ENCODE measurements at places on chromosomes 1 and 21.

- no peak for DNase-seq
These were observed 99.0 kb upstream of the RAB4A start for GRCh38 chr1:229171934-229172333.

GRCh38 chr1:43812579-43812978 lies 105.2 kb downstream of the ST3GAL3 start:
- DNase-seq: no peak

DNA sequence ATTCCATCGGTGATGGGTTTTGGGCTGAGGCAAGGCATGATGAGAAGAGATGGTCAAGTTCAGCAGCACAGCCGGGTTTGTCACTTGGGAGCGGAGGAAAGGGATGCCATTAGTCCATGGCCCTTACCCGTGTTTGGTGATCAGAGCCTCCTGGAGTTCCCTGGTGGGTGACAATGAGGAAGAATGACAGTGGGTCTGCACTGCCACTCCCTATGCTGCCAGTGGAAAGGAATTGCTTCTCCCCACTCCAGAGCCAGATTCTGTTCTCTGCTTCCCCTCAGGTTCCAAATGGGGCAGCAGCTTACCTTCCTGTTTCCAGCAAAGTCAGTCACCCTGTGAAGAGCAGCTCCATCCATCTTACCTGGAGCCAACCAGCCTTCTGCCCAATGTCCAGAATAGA lies 393.1 kb downstream of the PTPRU start:
- no peak for DNase-seq

DNA sequence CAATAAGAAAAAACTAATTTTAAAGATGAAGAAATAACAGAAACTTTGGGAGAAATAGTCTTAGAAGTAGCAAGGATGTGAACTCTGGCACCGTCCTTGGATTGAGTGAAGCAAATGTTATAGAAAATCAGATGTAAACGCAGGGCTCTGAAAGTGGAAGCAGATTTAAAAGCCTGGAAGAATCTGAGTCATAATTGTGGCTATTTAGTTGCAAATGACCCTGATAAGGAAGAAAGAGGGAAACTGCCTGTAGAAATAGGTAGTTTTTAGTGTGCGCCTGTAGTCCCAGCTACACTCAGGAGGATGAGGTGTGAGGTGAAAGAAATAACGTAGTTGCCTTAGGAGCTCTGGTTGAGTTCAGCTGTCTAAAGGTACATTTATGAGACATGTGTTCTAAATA lies 101.0 kb downstream of the NGF start:
- DNase-seq: no peak

DNA sequence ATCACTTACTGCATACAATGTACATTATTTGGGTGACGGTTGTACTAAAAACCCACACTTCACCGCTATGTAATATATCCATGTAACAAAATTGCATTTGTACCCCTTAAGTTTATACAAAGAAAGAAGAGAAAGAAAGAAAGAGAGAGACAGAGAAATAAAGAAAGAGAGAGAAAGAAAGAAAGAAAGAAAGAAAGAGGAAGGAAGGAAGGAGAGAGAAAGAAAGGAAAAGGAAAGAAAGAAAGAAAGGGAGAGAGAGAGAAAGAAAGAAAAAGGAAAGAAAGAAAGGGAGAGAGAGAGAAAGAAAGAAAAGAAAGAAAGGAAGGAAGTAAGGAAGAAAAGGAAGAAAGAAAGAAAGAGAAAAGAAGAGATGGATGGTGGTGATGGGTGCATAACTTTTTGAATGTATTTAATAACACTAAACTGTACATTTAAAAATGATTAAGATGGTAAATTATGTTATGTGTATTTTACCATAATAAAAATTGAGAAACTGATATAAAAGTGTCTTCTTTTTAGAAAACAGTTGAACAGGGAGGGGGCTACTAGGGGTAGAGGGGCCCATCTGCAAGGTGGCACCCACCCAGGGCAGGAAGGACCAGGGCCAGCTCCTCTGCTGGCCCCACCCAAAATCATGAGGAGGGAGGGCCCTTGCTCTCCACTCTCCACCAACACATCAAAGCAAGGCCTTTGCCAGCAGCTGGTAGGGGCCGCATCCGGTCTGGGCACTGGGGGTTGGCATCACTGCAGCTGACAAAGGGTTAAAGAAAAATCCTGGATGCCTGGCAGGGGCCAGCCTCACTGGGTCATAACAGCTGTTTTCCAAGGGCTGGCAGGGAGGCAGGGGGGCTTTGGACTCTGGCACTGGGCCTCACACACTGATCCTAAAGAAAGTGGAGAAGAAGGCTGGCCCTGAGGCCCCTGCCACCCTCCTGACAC lies 153.9 kb upstream of the EDN2 start:
- no peak for DNase-seq

- DNase-seq: no peak
These were observed 100.7 kb upstream of the ATP1B1 start for GRCh38 chr1:169005776-169006175.

DNA sequence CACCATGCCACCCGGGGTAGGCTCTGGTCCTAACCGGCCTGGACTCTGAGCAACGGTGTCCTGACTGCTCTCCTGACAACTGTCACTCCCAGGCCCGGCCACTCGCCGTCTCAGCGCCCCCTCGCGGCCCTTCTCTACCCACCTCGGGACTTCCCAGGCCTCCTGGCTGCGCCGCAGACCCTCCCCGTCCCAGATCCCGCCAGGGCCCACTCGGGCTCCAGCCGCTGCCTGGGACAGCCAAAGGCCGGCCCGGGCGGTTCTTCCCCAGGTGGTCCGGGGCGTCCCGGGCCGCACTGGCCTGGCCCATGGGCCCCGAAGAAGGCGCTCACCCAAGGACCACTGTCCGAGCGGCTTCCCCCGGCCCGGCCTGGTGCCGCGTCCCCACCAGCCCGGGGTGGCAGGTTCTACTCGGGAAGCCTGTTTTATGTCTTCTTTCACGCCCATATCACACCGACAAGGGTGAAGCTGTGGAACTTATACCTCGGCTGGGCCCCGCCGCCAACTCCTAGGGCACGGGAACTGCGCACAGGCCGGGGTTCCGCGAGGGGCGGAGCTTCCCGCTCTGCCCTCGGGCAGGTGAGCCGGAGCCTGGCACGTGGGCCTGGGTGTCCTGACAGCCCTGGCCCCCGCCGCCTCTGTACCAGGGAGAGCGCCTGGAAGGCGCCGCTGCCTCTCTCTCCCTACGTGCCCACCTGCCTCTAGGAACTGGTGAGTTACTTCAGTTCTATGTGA lies 138.3 kb downstream of the TTLL7 start:
- DNase-seq: peak; percentile 80

DNA sequence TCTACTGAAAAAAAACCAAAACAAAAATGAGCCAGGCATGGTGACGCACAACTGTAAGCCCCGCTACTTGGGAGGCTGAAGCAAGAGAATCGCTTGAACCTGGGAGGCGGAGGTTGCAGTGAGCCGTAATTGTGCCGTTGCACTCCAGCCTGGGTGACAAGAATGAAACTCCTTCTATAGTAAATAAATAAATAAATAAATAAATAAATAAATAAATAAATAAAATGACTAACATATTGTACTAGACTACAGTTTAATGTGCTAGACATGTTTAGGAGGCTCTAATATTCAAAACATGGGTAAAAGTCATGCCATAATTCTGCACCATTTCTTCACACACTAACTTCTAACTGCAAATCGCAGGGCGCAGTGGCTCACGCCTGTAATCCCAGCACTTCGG lies 33.3 kb upstream of the ERO1B start:
- no peak for DNase-seq

DNA sequence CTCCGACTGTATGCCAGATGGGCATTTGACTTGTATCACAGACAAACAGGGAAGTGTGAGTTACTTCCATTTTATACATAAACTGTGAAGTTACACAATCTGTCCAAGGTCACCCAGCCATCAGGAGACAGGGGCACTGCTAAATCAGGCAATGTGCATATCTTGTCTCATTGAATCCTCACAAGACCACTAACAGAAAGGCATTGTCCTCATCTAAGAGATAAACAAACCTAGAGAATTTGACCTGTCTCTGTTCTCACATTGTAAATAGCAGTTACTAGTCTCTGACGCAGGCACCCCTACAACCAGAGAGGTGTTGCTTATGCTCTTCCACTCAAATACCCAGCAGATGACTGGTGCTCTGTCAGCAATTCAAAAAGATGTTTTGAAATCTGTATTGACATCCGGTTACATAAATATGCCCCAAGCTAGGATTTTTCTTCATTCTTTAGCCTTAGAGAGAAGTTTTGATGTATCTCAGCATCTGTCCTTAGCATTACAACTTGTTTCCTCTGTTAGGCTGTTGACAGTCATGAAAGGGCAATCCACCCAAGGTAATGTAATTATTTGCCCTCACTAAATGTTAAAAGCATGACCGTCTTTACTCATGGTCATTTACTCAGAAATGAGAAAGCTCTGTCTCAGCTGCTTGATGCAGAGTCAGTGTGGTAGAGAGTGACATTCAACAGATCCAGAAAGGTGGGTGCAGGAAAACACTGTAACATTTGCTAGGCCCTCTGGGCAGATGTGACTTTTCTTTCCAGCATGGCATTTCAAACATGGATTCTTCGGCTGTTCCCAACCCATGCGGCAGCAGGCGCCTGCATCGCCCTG lies 51.9 kb upstream of the ZNF326 start:
- no peak for DNase-seq

- no peak for DNase-seq
These were observed 144.2 kb upstream of the POGK start for GRCh38 chr1:166695115-166695514.

DNA sequence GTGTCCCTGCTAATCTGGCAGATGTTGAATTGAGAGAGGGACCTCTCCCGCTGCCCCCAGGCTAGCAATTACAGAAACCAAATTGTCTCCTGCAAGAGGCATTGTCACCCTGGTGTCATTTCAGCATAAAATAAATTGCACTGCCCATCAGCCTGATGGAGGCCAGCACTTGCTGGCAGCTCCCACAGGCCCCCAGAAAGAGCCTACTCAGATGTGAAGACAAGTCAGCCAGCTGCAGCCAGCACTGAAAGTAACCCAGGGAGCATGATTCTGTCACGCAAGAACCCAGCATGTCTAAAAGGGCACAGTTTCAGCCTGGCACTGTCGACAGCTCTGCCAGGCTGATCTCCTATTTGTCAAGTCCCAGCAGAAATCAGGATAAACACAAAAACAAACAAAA lies 110.3 kb upstream of the CTTNBP2NL start:
- DNase-seq: no peak

DNA sequence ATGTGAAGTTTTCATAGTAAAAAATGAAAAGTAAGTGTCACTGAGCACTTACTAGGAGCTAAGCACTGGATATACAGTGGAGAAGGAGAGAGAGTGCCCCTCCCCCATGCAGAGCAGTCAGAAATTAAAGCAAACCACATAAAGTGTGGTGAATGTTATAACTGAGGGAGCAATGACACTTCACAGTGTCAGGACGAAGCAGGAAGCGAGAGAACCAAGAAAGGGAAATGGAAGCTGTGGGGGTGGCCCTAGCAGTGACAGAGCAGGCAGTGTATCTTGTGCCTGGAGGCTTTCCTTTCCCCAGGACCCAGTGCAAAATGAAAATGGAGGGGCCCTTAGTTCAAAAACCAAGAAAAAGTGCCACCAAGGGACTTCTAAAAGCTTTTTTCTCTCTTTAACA lies 21.5 kb upstream of the RCAN3 start:
- DNase-seq: no peak

GRCh38 chr1:159879977-159880376 lies 17.5 kb upstream of the VSIG8 start:
- DNase-seq: no peak

DNA sequence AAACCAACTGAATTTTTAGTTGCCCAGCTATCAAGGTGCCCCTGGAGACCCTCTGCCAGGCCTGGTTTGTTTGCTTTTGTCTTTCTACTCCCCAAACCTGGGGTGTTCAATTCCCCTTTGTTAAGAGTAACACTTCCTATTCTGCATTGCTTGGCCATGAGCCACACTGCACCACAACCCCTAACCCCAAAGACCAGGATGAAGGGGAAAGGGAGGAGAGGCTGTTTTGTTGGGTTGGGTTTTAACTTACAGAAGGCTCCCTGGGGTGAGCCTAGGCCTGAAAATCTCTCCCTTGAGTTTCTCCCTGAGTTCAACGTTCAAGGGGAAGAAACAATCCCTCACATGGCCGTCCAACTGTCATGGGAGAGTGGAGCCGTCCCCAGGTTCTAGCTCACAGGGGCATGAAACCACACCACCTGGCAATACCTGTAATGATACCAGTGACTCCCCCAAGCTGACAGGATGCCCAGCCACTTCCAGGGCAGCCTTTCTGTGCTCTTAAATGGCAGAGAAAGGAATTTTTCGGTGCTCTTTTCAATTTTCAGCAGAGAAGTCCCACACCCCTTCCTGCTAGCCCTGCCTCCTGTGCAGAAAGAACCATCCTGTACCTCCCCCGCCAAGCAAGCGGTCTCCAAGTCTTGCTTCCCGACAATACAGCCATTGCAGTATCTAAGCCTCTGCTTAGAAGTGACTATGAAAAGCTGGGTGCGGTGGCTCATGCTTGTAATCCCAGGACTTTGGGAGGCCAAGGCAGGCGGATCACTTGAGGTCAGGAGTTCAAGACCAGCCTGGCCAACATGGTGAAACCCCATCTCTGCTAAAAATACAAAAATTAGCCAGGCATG lies 14.9 kb downstream of the SLC45A3 start:
- no peak for DNase-seq

GRCh38 chr1:26119892-26120608 lies 8.4 kb downstream of the PDIK1L start:
- no peak for DNase-seq

- no peak for DNase-seq
These were observed 9.5 kb upstream of the DEGS1 start for GRCh38 chr1:224173523-224173922.

GRCh38 chr1:205381305-205381704 lies 24.6 kb upstream of the KLHDC8A start:
- DNase-seq: no peak

GRCh38 chr1:11960715-11961114 lies 19.5 kb upstream of the MFN2 start:
- DNase-seq: no peak

- DNase-seq: no peak
These were observed 62.5 kb downstream of the PEX14 start for GRCh38 chr1:10537082-10537766.

DNA sequence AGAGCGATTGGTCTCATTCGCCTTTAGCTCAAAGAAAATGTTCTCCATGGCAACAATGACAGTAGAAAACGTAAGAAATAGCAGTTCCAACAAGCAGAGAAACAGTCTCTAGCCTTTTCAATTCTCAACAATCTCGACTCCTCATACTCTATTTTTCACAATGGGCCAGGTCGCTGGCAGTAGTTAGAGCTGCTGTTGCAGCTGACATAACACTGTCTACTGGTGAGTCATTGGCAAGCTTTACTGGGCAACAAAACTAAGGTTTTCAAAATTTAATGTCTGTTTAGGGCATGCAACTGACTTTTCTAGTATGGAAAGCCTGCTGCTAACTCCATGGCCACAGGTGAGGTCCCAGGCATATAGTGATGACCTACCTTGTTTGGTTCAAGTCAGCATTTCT lies 221.1 kb upstream of the KAZN start:
- no peak for DNase-seq

- DNase-seq: no peak
These were observed 36.7 kb downstream of the PARP1 start for GRCh38 chr1:226371027-226371694.
